ENCODE measurements at places on chromosomes 11 and 22.

- H3K27ac ChIP-seq: no peak overlapping the region
- no peak for DNase-seq
- no peak overlapping the region for H3K4me3 ChIP-seq
- no peaks in the 10 kb centered on the region for H3K27me3 ChIP-seq
Measured at GRCh38 chr11:22177186-22177585, 15.7 kb upstream of the ANO5 start.

- no peak overlapping the region for H3K4me3 ChIP-seq
- no peak overlapping the region for H3K27ac ChIP-seq
- H3K4me1 ChIP-seq: no peaks in the 10 kb centered on the region
- no peaks in the 10 kb centered on the region for H3K27me3 ChIP-seq
- no peak for DNase-seq
Measured at GRCh38 chr11:22079133-22079872, 113.6 kb upstream of the ANO5 start.

- peak overlapping the region; percentile 66 for H3K27ac ChIP-seq
- peak; percentile 56 for DNase-seq
- no peaks in the 10 kb centered on the region for H3K27me3 ChIP-seq
- peaks cover 83% of the 10 kb centered on the region for H3K4me1 ChIP-seq
- H3K4me3 ChIP-seq: peak overlapping the region; percentile 23
Measured at GRCh38 chr11:75345455-75346160, 5.9 kb downstream of the ARRB1 start.

DNA sequence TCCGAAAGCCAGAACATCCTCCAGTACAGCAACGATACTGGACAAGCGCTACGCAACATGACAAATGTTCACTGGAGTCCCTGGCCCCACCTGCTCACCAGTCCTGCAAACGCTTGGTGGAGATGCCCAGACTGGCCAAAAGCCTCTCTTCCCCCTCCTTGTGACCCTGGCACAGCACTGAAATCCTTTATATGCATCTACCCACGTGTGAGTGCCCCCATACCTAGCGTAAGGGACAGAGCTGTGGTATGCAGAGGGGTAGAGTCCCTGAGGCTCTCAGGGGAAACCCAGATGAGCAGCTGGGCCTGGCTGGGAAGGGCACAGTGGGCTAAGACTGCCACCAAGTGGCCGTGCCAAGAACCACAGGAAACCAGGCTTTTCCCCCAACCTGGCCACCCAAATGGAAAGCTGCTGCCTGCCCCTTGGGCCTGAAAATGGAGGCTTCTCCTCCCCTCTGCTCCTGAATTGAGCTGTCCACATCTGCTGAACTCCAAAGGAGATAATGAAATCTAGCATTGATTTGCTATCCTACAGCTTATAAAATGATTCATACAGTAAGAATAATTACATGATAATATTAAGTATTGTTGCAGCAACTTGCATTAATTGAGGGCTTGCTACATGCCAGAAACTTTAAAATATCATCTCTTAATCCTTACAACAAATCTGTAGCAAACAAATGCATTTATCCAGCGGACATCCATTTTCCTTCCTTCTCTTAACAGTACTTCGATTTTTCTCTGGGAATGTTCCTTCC is 24.8 kb upstream of the TTC12 start:
- no peaks in the 10 kb centered on the region for H3K36me3 ChIP-seq
- H3K4me3 ChIP-seq: no peak overlapping the region
